ENCODE measurements at places on chromosomes 13 and 19. TPM values are rescaled to one million over a fixed set of nuclear protein-coding genes. Genes with fewer than 3 reads are reported as not detected.

DNA sequence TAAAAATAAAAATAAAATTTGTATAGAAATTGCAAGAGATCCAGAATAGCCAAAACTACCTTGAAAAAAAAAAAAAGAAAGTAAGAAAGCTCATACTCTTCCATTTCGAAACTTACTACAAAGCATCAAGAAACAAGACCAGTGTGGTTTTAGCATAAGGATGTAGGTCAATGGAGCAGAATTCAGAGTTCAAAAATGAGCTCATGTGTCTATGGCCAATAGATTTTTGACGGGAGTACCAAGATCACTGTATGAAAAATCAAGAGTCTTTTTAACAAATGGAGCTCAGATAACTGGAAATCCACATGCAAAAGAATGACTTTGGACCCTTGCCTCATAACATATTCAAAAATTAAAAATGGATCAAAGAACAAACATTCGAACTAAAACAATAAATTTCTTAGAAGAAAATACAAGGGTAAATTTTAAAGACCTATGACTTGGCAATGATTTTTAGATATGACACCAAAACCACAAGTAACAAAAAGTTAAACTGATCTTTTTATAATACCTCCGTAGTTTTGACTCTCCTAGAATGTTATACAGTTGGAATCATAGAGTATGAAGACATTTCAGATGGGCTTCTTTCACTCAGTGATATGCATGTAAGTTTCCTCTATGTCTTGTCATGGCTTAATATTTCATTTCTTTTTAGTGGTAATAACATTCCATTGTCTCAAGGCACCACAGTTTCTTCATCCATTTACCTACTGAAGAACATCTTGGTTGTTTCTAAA lies 43.2 kb downstream of the KLF12 start:
- peak; percentile 45 for DNase-seq

- no peak for DNase-seq
Measured at GRCh38 chr19:29643361-29643935, 21.8 kb upstream of the PLEKHF1 start.

GRCh38 chr19:49837425-49837824 lies 13.5 kb upstream of the PTOV1 start:
- no peak for DNase-seq

The WDR88 gene
- polyA plus RNA-seq = not detected

DNA sequence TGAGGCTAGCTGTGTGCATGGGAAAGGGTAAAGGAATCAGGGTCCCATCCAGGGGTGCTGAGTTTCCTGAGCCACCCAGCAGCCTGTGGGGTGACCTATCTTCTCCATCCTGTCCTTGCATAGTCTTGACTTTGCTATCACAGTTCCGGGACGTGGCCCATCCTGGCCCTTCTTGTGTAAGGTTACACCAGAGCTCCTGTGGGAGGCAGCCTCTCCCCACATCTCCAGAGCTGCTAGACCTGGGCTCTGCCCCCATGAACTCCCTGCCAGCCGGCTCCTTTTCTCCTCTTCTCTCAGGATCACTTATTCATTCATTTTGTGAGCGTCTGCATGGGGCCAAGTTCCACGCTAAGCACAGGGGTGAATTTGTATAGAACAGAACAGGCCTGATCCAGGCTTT lies 238.9 kb downstream of the TSHZ3 start:
- DNase-seq = no peak

GRCh38 chr13:30216111-30216510 lies 91.2 kb downstream of the KATNAL1 start:
- no peak for DNase-seq

The SCN1B gene
- 0.27 TPM for polyA plus RNA-seq

The IFNL1 gene
- polyA plus RNA-seq = 2.3 TPM

The EID2B gene
- polyA plus RNA-seq = 5.4 TPM

The ATP8B3 gene
- polyA plus RNA-seq = 3.1 TPM

Data from immature natural killer cell (primary cell).